ENCODE measurements at places on chromosomes 2 and 18. TPM values are rescaled to one million over a fixed set of nuclear protein-coding genes. Genes with fewer than 3 reads are reported as not detected.

EPB41L3 gene
- 251 TPM for total RNA-seq

DNA sequence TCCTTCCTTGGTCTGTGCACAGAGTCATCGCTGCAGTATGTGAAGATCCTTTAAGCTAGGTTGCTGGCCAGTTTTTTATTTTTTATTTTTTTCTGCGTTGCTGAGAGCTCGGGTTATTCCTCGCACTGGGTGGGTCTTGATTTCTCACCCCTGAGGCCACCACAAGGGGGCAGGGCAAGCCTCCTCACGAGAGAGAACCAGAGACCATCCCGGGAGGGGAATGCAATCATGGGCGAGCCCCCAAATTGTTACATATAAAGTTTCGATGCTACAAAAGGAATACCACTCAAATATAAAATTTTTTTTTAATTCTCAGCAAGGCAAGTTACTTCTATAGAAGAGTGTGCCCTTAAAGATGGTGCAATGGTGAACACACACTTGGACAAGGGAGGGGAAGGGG lies 24.9 kb downstream of the HTR2B start:
- H3K4me1 ChIP-seq, result no peaks in the 10 kb centered on the region
- H3K27ac ChIP-seq, result no peak overlapping the region
- no peak overlapping the region for H3K4me3 ChIP-seq
- H3K36me3 ChIP-seq, result peaks cover 32% of the 10 kb centered on the region
- no peak for DNase-seq

DNA sequence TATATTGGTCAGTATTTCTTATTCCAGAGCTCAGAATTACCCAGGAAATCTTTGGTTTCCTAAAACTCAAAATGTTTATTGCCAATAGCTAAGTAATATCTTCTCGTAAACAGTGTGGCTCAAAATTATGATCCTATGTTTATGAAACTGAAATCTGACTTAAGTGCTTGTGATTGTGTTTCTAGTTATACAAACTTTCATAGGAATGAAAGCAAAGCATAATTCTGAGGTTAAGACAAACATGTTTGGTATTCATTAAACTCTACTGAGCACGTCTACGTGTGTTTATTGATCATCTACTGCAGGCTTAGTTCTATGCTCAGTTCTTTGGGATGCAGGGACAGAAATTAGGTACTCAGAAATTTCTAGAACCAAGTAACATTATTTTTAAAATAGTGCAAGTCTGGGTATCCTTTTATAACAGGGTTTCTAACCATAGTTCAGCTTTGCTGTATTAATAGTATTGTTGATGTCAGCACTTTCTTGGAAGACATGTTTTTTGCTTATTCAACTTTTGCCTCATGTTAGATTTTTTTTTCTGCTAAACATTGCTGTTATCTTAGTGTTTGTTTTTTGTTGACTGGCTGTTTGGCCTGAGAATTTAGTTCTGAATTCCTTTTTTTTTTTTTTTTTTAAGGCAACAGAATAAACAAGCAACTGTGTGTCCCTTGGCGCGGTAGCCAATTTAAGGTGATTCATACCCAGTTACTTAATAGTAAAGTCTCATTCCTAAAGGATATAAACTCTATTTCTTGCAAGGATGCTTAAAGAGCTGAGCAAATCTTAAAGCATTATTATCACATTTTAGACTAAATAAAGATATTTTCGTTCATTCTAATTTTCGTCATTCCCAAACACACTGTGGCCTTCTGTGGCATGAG lies 31.3 kb downstream of the PTPRM start:
- no peak overlapping the region for H3K4me3 ChIP-seq
- DNase-seq, result no peak
- no peaks in the 10 kb centered on the region for H3K4me1 ChIP-seq
- no peak overlapping the region for H3K27ac ChIP-seq
- no peaks in the 10 kb centered on the region for H3K27me3 ChIP-seq

- H3K27me3 ChIP-seq, result no peaks in the 10 kb centered on the region
- no peak overlapping the region for H3K4me3 ChIP-seq
- no peak overlapping the region for H3K27ac ChIP-seq
- no peaks in the 10 kb centered on the region for H3K4me1 ChIP-seq
- no peaks in the 10 kb centered on the region for H3K36me3 ChIP-seq
Observed at GRCh38 chr2:109102588-109103233, 26.3 kb upstream of the SH3RF3 start.

DNA sequence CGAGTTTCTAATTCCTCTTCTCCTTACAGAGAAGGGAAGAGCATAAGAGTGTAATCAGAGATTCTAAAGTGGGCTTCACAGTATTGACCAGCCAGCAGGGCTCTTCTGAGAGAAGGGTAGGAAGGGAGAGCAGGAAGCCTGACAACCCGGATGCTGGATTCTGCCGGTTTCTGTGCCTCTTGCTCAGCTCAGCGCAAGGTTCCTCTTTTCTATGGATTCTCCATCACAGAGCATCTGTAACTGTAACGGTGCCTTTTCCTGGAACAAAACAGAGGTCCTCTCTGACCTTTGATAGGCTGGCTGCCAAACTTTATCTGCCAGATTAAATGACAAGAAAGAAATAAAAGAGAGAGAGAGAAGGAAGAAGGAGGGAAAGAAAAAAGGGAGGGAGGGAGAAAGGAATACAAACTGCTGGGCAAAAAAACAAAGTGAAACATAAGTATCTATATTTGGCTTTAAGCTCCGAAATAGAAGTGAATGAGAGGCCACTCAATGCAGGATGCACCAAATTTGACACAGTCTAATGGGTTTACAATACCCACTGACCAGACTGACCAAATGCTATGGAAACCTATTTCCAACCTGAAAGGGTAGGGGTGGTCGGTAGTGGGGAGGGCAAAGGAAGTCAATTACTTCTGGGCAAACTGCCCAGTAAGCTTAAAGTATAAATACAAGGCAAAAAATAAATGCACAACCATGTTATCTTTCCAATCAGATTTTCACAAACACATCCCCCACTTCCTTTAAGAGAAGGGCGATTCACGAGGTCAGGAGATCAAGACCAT lies 59.2 kb downstream of the PIEZO2 start:
- H3K27me3 ChIP-seq, result no peaks in the 10 kb centered on the region
- H3K27ac ChIP-seq, result no peak overlapping the region
- H3K36me3 ChIP-seq, result no peaks in the 10 kb centered on the region
- no peak for DNase-seq
- no peaks in the 10 kb centered on the region for H3K4me1 ChIP-seq
- H3K4me3 ChIP-seq, result no peak overlapping the region

- H3K27me3 ChIP-seq, result no peaks in the 10 kb centered on the region
- no peak overlapping the region for H3K27ac ChIP-seq
- H3K4me3 ChIP-seq, result no peak overlapping the region
- H3K4me1 ChIP-seq, result no peaks in the 10 kb centered on the region
- H3K36me3 ChIP-seq, result no peaks in the 10 kb centered on the region
- no peak for DNase-seq
Observed at GRCh38 chr2:26574900-26575560, 66.1 kb downstream of the CIB4 start.

DNA sequence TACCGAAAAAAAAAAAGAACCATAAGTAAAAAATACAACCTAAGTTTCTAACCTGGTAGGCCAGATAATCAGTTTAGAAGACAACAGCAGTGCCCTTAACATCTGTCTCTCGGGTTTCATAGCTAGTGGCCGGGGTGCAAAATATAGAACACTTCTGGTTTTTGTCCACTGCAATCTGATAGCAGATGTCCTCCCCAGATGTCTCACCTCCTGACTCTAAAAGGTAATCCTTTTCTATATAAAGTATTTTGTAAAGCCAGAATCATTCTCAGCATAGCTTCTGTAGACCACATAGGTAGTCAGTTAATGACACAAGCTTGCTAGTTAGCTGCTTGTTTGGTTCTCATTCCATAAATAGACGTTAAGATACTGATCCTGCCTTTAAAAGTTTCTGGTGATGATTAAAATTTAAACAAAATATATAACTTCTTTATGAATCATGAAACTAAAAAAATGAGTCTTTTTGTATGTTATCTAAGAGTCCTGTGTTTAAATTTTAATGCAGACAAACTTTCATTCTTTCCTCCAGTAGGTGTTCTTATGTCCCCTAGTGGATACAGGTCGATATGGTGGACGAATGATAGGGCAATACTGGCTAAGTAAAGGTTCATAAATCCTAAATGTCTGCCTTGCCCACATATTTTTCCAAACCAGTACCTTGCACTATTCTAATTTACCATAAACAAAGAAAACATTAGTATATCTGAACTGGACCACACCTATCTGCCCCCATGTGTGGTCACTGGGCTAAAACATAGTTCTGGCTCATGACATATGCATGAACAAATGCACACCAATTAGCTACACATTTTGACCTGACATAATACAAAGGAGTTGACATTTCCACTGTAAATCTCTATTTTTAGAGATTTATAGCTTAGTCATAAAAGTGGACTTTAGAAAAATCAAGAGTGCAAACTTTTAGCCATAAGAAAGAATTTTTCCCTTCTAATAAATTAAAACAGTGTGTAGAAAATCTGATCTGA lies 171.0 kb downstream of the SRBD1 start:
- DNase-seq, result no peak
- H3K36me3 ChIP-seq, result no peaks in the 10 kb centered on the region
- no peak overlapping the region for H3K27ac ChIP-seq
- H3K4me1 ChIP-seq, result no peaks in the 10 kb centered on the region
- no peak overlapping the region for H3K4me3 ChIP-seq

Data from Peyer's patch (tissue), 4 donors.